ENCODE measurements at places on chromosomes 12 and 14.

DNA sequence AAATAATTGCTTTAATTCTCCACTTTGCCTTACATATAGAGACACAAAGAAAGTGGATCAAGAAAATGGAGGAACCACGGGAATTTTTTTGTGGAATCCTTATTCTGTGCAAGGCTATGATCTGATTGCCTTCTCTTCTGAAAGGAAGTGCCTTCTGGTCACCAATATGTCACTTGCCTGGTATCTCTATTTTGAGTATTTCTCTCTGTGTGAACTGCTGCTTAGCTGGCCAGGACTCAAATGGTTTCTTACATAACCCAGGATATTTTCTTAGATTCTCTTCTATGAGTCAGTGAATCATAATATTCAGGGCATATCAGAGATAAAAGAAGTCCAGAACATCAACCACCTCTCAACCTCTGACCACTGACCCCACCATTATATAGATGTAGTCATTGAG lies 156.1 kb downstream of the DIO2 start:
- DNase-seq: no peak

- DNase-seq: no peak
These were observed 91.9 kb downstream of the FRMD6 start for GRCh38 chr14:51743588-51744000.

- DNase-seq: peak; percentile 55
These were observed 86.2 kb upstream of the MYL2 start for GRCh38 chr12:111006621-111007020.

DNA sequence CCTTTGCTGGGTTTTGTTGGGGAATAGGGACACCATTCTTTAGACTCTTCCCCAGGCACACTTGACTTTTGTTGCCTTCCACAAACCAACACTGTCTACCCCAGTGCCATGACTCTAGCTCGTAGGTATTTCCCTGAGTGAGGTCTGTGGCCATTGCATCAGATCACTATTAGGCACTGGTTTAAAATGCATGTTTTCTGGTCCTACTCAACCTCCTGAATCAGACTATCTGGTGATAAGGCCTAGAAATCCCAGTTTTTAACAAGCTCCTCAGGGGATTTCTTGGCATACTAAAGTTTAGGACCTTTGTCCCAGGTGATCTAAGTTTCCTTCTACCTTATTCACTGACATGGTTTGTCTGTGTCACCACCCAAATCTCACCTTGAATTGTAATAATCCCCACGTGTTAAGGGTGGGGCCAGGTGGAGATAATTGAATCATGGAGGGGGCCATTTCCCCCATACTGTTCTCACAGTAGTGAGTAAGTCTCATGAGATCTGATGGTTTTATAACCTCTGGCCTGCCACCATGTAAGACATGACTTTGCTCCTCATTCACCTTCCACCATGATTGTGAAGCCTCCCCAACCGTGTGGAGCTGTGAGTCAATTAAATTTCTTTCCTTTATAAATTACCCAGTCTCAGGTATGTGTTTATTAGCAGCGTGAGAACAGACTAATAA lies 87.8 kb upstream of the PSMC1 start:
- no peak for DNase-seq

- no peak for DNase-seq
These were observed 179.6 kb upstream of the RPH3A start for GRCh38 chr12:112611908-112612307.

GRCh38 chr12:41869432-41869831 lies 275.2 kb downstream of the GXYLT1 start:
- no peak for DNase-seq

Measured in inflammatory macrophage treated with lipopolysaccharide for 4 hours (primary cell).